Mammary epithelial cell (primary cell): ENCODE measurements at places on chromosomes 7 and 10. TPM values are rescaled to one million over a fixed set of nuclear protein-coding genes. Genes with fewer than 3 reads are reported as not detected.

DNA sequence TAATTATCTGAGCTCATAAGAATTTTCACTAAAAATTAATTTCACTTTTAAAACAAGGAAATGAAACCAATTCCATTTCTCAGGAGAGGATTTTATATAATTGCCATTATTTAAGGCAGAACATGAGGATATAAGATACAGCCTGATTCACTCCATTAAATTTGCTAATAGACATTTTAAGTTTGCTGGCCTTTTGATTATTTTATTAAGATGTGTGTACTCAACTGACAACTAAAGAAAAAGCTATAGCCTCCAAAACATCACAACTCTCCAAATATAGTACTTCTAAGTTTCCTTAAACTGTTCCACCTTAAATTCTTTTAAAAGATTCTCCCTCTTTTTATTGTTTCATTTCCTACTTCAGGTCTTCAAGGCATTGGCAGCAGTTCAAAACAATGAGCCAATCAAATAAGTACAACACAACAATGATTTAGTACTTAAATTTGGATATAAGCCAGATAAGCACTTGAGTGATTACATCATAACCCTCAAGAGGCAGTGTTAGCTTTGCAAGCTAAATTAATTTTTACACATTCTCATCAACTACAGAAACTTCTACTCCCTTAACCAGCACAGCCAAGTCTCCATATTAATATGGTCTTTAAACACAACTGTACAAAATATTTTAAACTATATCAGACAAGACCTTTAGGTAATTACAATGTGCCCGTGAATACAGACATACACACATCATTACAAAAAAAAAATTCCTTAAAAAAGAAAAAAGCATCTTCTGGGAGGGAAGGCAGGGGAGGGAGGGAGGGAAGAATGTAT is 121.8 kb downstream of the KMT2C start:
- peak; percentile 81 for DNase-seq

DNA sequence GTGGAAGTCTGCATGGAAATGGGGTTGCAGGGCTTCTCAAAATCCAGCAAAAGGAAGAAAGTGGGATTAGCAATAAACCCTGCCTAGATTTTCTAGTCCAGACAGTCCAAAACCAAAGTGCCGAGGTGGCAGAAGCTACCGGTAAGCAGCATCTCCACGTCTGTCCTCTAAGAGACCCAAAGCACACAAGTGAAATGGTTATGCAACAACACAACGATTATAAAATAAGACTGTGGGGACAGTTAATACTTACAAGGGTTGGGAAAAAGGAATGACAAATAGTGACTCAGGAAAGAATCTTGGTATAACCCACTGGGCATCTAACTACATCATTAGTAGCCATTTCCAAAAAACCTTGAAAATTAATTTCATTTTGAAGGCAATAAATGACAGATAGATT is 24.7 kb downstream of the CREB3L2 start:
- no peak for DNase-seq

- no peak for DNase-seq
Measured at GRCh38 chr7:117091721-117092120, 138.4 kb downstream of the ST7 start.

The SPDYE8 gene
- not detected in 2 replicates for total RNA-seq

The STEAP1 gene
- total RNA-seq, result 5.0 TPM
